ENCODE measurements at places on chromosomes 11 and 22. TPM values are rescaled to one million over a fixed set of nuclear protein-coding genes. Genes with fewer than 3 reads are reported as not detected.

Gene MS4A3
- not detected for total RNA-seq

Gene RIMBP3B
- total RNA-seq: 0.06 TPM

Gene CHRDL2
- total RNA-seq: 3.1 TPM

Gene GUCY1A2
- total RNA-seq: 2.4 TPM

Gene LMNTD2
- 1.4 TPM for total RNA-seq

Gene CDC42EP1
- total RNA-seq: 31.3 TPM

Gene MYO18B
- total RNA-seq: 121 TPM

Gene ADAMTS15
- 30.0 TPM for total RNA-seq

Gene FIBIN
- total RNA-seq: 19.8 TPM

Gene GLYAT
- not detected for total RNA-seq

Gene WNT7B
- total RNA-seq: not detected

Gene OVCH2
- not detected for total RNA-seq

Gene HBD
- not detected for total RNA-seq

Gene FOLR1
- total RNA-seq: 0.26 TPM

Gene OR5B12
- total RNA-seq: not detected

Gene RPS3
- total RNA-seq: 1,186 TPM

Gene FAM89B
- total RNA-seq: 45.5 TPM

Gene OR4D5
- total RNA-seq: not detected

Gene TMPRSS6
- total RNA-seq: not detected

Gene POTEH
- not detected for total RNA-seq

Gene RNASEH2C
- 80.3 TPM for total RNA-seq

Gene PICALM
- total RNA-seq: 189 TPM

Gene GDPD4
- total RNA-seq: 0.69 TPM

Gene CCDC87
- 0.53 TPM for total RNA-seq

Gene IRAG1
- 29.8 TPM for total RNA-seq

Gene FADS1
- 41.3 TPM for total RNA-seq

Gene ELF5
- total RNA-seq: not detected

Gene DESI1
- 90.7 TPM for total RNA-seq

Gene FOLR2
- total RNA-seq: 29.8 TPM

Gene APOA4
- not detected for total RNA-seq

Gene DDX10
- 15.8 TPM for total RNA-seq

Gene SYT12
- 1.4 TPM for total RNA-seq

Gene BIK
- total RNA-seq: 0.32 TPM

Gene CADM1
- total RNA-seq: 25.4 TPM

Measured in right cardiac atrium (tissue), 5 donors.